ENCODE measurements at places on chromosomes 12 and 14. TPM values are rescaled to one million over a fixed set of nuclear protein-coding genes. Genes with fewer than 3 reads are reported as not detected.

DNA sequence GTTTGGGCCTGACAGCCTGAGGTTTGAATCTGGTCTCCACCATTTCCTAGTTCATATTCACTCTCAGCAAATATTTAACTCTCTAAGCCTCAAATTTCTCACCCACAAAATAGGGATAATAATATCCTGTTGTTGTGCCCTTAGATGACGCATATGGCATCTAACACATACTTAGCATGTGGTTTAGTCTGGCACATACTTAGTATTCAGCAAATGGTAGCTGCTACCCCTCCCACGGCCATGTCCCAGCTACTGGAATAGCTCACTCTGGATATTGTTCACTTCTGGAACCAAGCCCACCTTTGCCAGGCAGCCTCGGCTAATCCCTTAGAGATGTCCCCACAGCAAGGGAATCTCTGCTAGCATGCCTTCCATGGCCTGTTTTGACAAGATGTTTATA, 53.3 kb downstream of the BICD1 start:
- H3K4me1 ChIP-seq = no peaks in the 10 kb centered on the region
- no peak for DNase-seq
- no peak overlapping the region for H3K4me3 ChIP-seq
- no peaks in the 10 kb centered on the region for H3K27me3 ChIP-seq
- H3K36me3 ChIP-seq = no peaks in the 10 kb centered on the region
- no peak overlapping the region for H3K27ac ChIP-seq

GRCh38 chr12:131112700-131113290, 159.1 kb downstream of the ADGRD1 start:
- H3K36me3 ChIP-seq = peaks cover 10% of the 10 kb centered on the region
- H3K27me3 ChIP-seq = no peaks in the 10 kb centered on the region
- no peak overlapping the region for H3K4me3 ChIP-seq
- peaks cover 60% of the 10 kb centered on the region for H3K4me1 ChIP-seq
- DNase-seq = no peak

- no peak overlapping the region for H3K27ac ChIP-seq
- H3K36me3 ChIP-seq = peaks cover 11% of the 10 kb centered on the region
- no peak for DNase-seq
- H3K27me3 ChIP-seq = no peaks in the 10 kb centered on the region
- H3K4me3 ChIP-seq = no peak overlapping the region
These were observed 37.1 kb downstream of the SLC8B1 start for GRCh38 chr12:113297621-113298471.

- no peaks in the 10 kb centered on the region for H3K4me1 ChIP-seq
- no peaks in the 10 kb centered on the region for H3K27me3 ChIP-seq
- no peak for DNase-seq
- H3K27ac ChIP-seq = no peak overlapping the region
- no peaks in the 10 kb centered on the region for H3K36me3 ChIP-seq
These were observed 178.1 kb upstream of the DDHD1 start for GRCh38 chr14:53331247-53331646.

DNA sequence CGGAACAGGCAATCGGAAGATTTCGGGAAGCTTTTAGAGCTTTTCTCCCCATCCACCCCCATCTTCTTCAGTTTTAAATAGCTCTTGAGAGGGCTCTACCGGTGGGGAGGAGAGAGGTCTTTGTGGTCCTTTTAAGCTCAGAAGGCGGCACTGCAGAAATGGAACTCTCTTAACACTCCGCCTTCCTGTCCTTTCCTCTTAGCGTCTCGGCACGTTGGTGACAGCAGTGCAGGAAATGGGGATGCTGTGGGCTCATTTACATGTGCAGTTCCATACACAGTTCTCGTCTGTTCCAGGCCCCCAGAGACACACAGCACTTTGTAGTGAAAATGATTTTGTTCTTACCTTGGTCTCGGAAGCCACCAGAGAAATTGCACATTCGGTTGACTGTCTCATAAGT, 50.4 kb upstream of the RIN3 start:
- H3K27ac ChIP-seq = no peak overlapping the region
- H3K4me1 ChIP-seq = peaks cover 17% of the 10 kb centered on the region
- H3K36me3 ChIP-seq = no peaks in the 10 kb centered on the region
- DNase-seq = no peak
- H3K27me3 ChIP-seq = no peaks in the 10 kb centered on the region

GRCh38 chr14:28783664-28784063, 17.1 kb downstream of the FOXG1 start:
- H3K4me3 ChIP-seq = no peak overlapping the region
- H3K27me3 ChIP-seq = no peaks in the 10 kb centered on the region
- H3K4me1 ChIP-seq = no peaks in the 10 kb centered on the region
- H3K27ac ChIP-seq = no peak overlapping the region
- no peak for DNase-seq

DNA sequence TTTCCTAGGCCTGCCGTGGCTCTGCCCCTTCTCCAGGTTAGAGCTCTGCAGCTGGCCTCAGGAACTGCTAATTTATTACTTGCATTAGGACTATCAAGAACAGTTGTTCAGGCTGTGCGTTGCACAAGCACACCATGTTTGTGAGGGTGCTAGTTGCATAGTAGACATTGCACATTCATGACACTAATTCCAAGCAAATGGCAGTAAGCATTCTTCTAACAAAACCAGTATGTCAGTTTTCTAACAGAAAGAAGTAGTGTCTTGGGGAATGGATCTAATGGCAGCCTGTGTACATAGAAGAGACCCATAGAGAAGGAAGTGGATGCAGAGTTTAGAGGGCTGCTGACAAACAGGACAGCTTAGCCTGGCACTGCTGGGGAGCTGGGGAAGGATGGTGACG, 53.9 kb downstream of the ERH start:
- H3K27me3 ChIP-seq = no peaks in the 10 kb centered on the region
- no peak for DNase-seq
- H3K4me1 ChIP-seq = no peaks in the 10 kb centered on the region
- H3K36me3 ChIP-seq = no peaks in the 10 kb centered on the region
- no peak overlapping the region for H3K27ac ChIP-seq

DNA sequence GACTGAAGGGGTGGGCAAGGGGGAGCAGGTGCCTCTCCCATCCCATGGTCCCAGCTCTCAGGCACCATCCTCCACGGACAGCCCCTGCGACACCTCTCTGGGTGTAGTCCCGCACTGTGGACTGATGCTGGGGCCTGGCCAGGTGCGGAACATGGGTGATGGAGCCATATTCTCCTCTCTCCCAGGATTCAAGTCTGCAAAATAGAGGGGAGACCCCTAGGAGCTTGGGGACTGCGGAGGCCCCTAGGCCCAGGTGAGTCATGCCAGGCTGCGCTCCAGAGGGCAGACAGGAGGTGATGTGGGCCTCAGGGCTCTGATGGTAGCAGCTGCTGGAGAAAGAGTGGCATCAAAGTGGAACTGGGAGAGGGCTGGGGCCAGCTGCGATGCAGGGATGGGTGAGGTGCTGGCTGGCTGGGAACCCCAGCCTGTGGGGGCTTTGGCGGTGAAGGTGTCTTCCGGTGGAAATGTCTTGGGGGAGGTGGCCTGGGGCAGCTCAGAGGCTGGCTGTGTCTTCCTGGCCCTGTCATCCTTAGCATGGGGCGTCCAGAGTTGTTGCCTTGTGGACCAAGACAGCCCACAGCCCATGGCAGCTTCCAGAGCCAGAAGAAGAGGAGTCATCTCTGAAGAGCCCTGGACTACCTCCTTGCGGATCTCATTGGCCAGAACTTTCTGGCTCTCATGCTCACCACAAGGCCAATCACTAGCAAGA, 149.1 kb downstream of the KIF26A start:
- H3K4me1 ChIP-seq = no peaks in the 10 kb centered on the region
- no peaks in the 10 kb centered on the region for H3K27me3 ChIP-seq
- no peaks in the 10 kb centered on the region for H3K36me3 ChIP-seq
- H3K4me3 ChIP-seq = no peak overlapping the region
- no peak for DNase-seq

DNA sequence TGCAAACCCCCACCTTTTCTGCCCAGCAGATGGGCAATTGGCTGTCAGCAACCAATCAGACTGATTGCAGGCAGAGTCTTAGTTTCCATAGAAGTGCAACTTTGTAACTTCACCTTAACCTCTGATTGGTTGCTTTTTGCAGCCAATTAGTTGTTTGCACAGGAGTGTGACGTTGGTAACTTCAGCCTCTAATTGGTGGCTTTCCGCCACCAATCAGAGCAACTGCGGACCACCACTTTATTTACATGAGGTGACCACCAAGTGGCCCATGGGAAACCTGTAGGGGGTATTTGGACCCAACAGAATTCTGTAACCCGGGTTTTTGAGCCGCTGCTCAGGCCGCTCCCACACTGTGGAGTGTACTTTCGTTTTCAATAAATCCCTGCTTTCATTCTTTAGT, 32.3 kb downstream of the CDKN1B start:
- no peaks in the 10 kb centered on the region for H3K27me3 ChIP-seq
- H3K36me3 ChIP-seq = no peaks in the 10 kb centered on the region
- no peaks in the 10 kb centered on the region for H3K4me1 ChIP-seq
- no peak for DNase-seq

- peak within 1 kb of the TSS; percentile 96 for H3K27ac ChIP-seq
- no peaks in the 10 kb centered on the region for H3K27me3 ChIP-seq
- H3K36me3 ChIP-seq = no peaks in the 10 kb centered on the region
- DNase-seq = peak; percentile 99
- H3K4me1 ChIP-seq = no peaks in the 10 kb centered on the region
These were observed at the start of gene EMP1 for GRCh38 chr12:13196130-13196921. Gene EMP1, plus strand, starts transcription at chr12:13196726. Its CDS starts 14,785 bp downstream, at chr12:13211511.

DNA sequence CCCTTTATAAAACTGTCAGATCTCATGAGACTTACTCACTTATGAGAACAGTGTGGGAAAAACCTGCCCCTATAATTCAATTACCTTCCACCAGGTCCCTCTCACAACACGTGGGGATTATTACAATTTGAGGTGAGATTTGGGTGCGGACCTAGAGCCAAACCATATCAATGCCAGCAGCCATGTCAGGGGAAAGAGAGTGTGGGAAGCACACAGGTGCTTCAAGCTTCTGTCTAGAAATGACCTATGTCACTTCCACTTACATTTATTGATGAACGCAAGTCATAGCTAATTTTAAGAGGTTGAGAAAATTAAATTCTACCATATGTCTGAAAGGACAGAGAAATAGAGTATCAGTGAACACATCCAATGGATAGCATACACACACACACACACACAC, 32.5 kb upstream of the E2F7 start:
- H3K27me3 ChIP-seq = no peaks in the 10 kb centered on the region
- H3K27ac ChIP-seq = no peak overlapping the region
- H3K4me3 ChIP-seq = no peak overlapping the region

GRCh38 chr14:39762576-39763401, 330.6 kb upstream of the FBXO33 start:
- H3K4me3 ChIP-seq = no peak overlapping the region
- H3K27me3 ChIP-seq = no peaks in the 10 kb centered on the region
- no peaks in the 10 kb centered on the region for H3K4me1 ChIP-seq
- H3K36me3 ChIP-seq = no peaks in the 10 kb centered on the region
- no peak overlapping the region for H3K27ac ChIP-seq
- no peak for DNase-seq

DNA sequence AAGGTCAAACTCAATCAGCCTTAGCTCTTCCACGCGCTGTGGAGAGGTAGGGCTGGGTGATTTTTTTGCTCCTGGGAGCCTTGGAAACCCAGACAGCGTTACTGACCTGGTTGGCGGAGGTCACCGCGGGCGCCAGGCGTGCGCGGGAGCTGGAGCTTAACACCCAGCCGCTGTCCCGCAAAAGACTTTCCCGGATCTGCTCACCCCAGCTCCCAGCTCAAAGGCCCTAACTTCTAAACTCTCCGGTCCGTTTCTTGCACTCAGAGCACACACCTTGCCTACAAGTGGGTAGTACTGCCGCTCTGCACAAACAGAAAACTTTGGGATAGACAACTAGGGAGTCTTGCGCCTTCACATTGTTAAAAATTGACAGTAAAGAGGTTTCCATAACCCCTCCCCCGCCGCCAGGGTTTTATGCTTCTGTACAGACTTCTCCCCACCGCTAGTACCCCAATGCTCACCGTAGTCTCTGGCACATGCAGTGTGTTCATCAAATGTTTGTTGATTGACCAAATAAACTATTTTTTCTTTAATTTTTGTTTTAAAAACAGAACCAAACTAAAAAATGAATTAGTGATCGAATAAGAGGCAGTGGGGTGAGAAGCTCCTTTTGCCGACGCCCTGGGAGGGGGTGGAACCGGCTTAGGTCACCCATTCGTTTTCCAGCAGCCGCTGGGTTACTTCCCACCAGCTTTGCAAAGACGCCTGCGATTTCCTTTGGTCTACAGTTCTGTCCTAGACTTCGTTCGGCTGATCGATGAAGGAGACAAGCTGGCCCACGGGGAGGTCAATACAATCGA, 12.7 kb upstream of the TBX3 start:
- H3K36me3 ChIP-seq = no peaks in the 10 kb centered on the region
- no peak overlapping the region for H3K4me3 ChIP-seq
- no peak for DNase-seq
- H3K27me3 ChIP-seq = peaks cover 2% of the 10 kb centered on the region
- H3K27ac ChIP-seq = no peak overlapping the region

- H3K36me3 ChIP-seq = no peaks in the 10 kb centered on the region
- no peaks in the 10 kb centered on the region for H3K4me1 ChIP-seq
- H3K27ac ChIP-seq = peak overlapping the region; percentile 69
- peak; percentile 82 for DNase-seq
These were observed 58.7 kb upstream of the NCOR2 start for GRCh38 chr12:124625867-124626675.

DNA sequence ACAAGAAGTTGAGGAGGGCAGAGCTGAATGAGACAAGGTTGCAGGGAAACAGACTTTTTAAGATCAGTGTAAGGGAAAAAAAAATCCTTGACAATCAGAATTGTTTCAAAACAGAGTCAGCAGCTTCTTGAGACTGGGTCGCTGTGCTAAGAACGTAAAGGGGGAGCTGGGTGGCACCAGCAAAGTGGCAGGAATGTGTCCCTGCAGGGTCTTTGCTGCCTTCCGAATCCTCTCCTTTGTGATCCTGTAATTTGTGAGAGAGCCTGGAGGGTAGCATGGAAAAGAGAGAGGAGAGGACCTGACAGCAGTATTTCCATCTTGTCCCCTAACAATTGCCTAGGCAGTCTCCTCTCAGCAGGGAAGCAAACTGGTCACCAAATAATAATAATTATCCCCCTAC, 472.8 kb downstream of the RGS6 start:
- no peaks in the 10 kb centered on the region for H3K27me3 ChIP-seq
- H3K4me3 ChIP-seq = no peak overlapping the region
- no peak overlapping the region for H3K27ac ChIP-seq
- H3K4me1 ChIP-seq = no peaks in the 10 kb centered on the region

DNA sequence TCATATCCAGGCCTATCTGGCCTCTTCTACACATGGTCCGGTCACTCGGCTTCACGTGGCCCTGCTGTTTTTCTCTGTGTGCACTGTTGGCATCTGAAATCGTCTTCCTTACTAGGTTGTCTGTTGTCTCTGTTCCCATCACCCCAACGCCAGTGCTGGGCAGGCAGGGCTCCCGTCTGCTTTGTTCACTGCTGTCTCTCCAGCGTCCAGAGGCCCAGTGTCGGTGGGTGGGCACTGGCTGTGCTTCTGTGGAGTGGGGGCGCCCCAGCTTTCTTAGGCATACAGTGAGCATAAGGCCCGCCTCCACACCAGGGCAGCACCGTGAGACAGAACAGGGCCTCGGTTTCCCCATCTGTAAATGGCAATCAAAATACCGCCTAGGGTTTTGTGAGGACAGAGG, 153.1 kb downstream of the BCL11B start:
- no peak overlapping the region for H3K27ac ChIP-seq
- DNase-seq = no peak
- no peaks in the 10 kb centered on the region for H3K27me3 ChIP-seq
- no peak overlapping the region for H3K4me3 ChIP-seq
- no peaks in the 10 kb centered on the region for H3K4me1 ChIP-seq

- H3K4me3 ChIP-seq = no peak overlapping the region
- H3K4me1 ChIP-seq = no peaks in the 10 kb centered on the region
- no peaks in the 10 kb centered on the region for H3K36me3 ChIP-seq
These were observed 7.6 kb downstream of the TECPR2 start for GRCh38 chr14:102370305-102370809.

The NFE2 gene
- total RNA-seq = not detected

The POTEG gene
- not detected for total RNA-seq

The IGF1 gene
- total RNA-seq = 84.8 TPM

The CD163L1 gene
- total RNA-seq = 2.0 TPM

The DYRK2 gene
- 9.6 TPM for total RNA-seq

The INHBC gene
- not detected for total RNA-seq

The KLRC1 gene
- not detected for total RNA-seq
